Ascending aorta (tissue), 2 donors: ENCODE measurements at places on chromosomes 3 and 15. TPM values are rescaled to one million over a fixed set of nuclear protein-coding genes. Genes with fewer than 3 reads are reported as not detected.

DNA sequence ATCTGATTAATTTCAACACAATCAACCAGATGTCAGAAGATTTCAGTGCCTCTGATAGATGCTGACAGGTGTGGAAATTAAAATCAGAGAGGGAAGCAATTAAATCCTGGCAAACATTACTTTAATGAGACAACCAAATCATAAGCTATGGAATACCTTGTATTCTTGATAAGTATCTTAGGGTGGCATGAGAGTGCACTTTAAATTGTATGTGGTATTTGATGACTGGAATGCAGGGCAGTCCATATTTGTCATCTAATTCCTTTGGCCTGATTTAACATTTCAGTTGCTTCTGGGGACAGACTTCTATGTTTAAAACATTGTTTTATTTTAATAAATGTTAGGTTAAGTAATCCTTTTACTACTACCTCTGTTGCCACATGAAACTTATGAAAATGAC is 184.1 kb downstream of the LPP start:
- no peaks in the 10 kb centered on the region for H3K27me3 ChIP-seq
- no peak overlapping the region for H3K4me3 ChIP-seq
- no peaks in the 10 kb centered on the region for H3K36me3 ChIP-seq

DNA sequence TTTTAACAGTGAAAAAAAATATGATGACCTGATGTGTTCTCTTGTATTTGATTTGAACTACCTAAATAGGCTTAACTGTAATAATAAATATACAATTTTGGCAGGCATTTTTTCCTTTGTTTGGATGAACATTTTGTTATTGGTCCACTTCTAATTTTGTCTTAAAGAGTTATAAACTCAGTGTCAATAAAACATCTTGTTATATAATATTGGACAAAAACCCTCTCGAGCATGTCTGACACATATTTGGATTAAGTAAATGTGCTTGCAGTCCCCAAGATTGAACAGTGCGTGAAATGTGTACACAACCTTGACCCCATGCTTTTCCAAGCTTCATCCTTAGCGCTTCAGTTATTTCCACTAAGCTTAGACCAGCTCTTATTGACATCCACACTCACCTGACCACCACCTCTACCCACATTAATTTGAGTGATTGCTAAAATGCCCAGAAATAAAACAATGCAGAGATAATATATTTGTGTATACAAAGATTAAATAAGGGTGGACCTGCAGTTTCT is 131.7 kb upstream of the ZBED2 start:
- H3K4me1 ChIP-seq = peaks cover 3% of the 10 kb centered on the region
- no peaks in the 10 kb centered on the region for H3K36me3 ChIP-seq
- H3K27ac ChIP-seq = no peak overlapping the region
- no peak for DNase-seq

GRCh38 chr15:91861223-91861622 is 7.7 kb downstream of the SLCO3A1 start:
- no peaks in the 10 kb centered on the region for H3K36me3 ChIP-seq
- DNase-seq = peak; percentile 58

GRCh38 chr15:27222479-27222878 is 251.5 kb downstream of the GABRG3 start:
- DNase-seq = no peak
- no peaks in the 10 kb centered on the region for H3K36me3 ChIP-seq
- no peaks in the 10 kb centered on the region for H3K27me3 ChIP-seq
- no peak overlapping the region for H3K27ac ChIP-seq
- no peaks in the 10 kb centered on the region for H3K4me1 ChIP-seq
- no peak overlapping the region for H3K4me3 ChIP-seq

GRCh38 chr3:2838546-2839157 is 271.5 kb downstream of the IL5RA start:
- H3K27me3 ChIP-seq = no peaks in the 10 kb centered on the region
- no peak overlapping the region for H3K4me3 ChIP-seq

- H3K4me3 ChIP-seq = no peak overlapping the region
- H3K36me3 ChIP-seq = no peaks in the 10 kb centered on the region
- H3K27me3 ChIP-seq = no peaks in the 10 kb centered on the region
- H3K27ac ChIP-seq = no peak overlapping the region
- no peaks in the 10 kb centered on the region for H3K4me1 ChIP-seq
Measured at GRCh38 chr3:141477224-141477623, 9.6 kb upstream of the RASA2 start.

GRCh38 chr3:78870484-78870883 is 897.3 kb downstream of the ROBO1 start:
- H3K27me3 ChIP-seq = no peaks in the 10 kb centered on the region
- DNase-seq = no peak
- H3K36me3 ChIP-seq = no peaks in the 10 kb centered on the region
- H3K4me1 ChIP-seq = no peaks in the 10 kb centered on the region
- H3K27ac ChIP-seq = no peak overlapping the region
- H3K4me3 ChIP-seq = no peak overlapping the region

DNA sequence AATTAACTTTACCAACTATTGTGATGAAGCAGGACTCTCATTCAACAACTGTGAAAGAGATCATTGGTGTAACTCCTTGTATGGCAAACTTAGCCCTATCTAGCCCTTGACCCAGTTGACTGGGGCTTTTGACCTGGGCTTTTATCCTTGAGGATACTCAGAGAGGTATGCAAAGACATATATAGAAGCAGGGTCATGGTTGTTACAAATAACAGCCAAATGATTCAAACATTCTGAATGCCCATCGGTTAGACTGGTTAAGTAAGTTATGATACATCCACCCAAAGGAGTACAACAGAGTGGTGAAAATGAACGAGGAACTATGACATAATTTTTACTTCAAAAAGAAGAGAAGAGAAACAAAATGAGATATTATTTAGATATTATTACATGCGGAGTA is 38.2 kb upstream of the ALDH1A3 start:
- no peaks in the 10 kb centered on the region for H3K27me3 ChIP-seq
- no peaks in the 10 kb centered on the region for H3K4me1 ChIP-seq
- H3K27ac ChIP-seq = no peak overlapping the region
- no peak for DNase-seq
- H3K4me3 ChIP-seq = no peak overlapping the region

- H3K4me3 ChIP-seq = no peak overlapping the region
- no peaks in the 10 kb centered on the region for H3K36me3 ChIP-seq
- H3K27me3 ChIP-seq = no peaks in the 10 kb centered on the region
- H3K4me1 ChIP-seq = no peaks in the 10 kb centered on the region
- DNase-seq = no peak
Measured at GRCh38 chr3:127488141-127488672, 102.3 kb downstream of the TPRA1 start.

IVD gene
- total RNA-seq = 39.5 TPM

FBLN2 gene
- total RNA-seq = 323 TPM

TLR9 gene
- total RNA-seq = not detected

EAF2 gene
- total RNA-seq = 2.4 TPM

DNA sequence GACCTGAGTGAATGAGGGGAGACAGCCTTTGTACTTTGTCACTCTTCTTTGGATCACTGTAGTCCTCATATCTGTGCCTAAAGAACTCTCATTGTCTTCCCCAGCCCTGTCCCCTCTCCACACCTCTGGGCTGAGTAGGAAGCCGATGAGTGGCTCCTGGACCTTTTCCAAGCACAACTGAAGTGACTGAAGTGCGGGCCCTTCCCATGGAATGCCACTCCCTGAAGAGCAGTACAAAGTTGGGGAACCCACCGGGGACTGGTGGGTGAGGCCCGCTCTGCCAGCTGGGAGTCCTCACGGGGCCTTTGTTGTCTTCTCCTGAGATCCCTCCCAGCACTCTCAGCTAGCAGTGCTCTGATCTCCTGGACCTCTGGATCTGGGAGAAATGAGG is 90.1 kb downstream of the AAGAB start:
- H3K4me3 ChIP-seq = no peak overlapping the region
- H3K27me3 ChIP-seq = no peaks in the 10 kb centered on the region
- peaks cover 5% of the 10 kb centered on the region for H3K36me3 ChIP-seq
- H3K27ac ChIP-seq = peak overlapping the region; percentile 73
- H3K4me1 ChIP-seq = peaks cover 43% of the 10 kb centered on the region
- no peak for DNase-seq

PIGX gene
- 47.7 TPM for total RNA-seq

DNA sequence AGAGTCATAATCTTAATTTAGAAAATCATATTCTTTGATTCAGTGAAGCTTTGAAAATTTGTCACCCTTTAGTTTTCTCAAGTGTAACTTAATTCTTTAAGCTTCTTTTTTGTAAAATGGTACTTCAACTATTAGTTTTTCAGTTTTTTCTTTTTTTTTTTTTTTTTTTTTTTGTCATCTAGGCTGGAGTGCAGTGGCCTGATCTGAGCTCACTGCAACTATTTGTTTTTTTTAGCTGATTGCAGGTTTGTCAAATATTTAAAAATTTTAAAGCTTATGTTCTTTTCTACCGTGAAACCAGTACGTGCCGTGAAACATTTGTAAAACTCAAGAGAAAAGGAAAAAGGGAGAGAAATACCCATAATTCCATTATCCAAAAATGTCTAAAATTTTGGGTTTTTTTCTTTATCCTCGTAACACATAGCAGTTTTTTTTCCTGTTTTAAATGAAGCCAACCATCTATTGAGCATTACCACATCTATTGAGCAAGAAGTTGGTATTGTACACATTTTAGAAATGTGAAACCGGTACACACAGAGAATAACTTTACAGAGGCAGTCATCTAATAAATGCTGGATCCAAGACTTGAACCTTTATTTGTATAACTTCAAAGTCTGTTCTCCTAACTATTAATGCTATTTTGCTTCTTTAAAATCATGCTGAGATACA is 25.7 kb downstream of the ECT2 start:
- H3K27ac ChIP-seq = no peak overlapping the region
- H3K27me3 ChIP-seq = no peaks in the 10 kb centered on the region
- no peaks in the 10 kb centered on the region for H3K4me1 ChIP-seq
- no peaks in the 10 kb centered on the region for H3K36me3 ChIP-seq

MYZAP gene
- 7.6 TPM for total RNA-seq

CDHR4 gene
- total RNA-seq = not detected

DNA sequence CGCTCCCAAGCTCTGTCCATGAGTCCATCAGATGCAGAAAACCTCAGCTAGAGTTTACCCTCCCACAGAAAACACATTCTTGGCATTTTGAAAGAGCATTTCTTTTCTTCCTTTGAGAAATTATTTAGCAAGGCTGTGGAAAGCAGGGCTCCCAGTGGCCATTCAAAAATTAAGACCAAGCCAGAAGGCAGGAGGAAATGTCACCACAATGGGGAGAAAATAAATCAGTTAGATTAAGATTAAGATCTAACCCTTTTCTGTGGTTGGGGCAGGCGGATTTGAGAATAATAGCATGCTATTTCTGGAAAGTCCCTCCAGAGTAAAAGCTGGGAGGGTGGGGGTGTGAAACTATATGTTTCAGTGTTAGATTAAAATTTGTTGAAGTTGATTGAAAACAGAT is 20.2 kb downstream of the LRIG1 start:
- H3K27ac ChIP-seq = peak overlapping the region; percentile 89
- H3K36me3 ChIP-seq = no peaks in the 10 kb centered on the region
- DNase-seq = no peak
- H3K4me1 ChIP-seq = peaks cover 15% of the 10 kb centered on the region

GRCh38 chr3:54202651-54203248 is 80.4 kb downstream of the CACNA2D3 start:
- DNase-seq = no peak
- no peak overlapping the region for H3K4me3 ChIP-seq
- H3K27ac ChIP-seq = no peak overlapping the region
- no peaks in the 10 kb centered on the region for H3K36me3 ChIP-seq
- H3K4me1 ChIP-seq = no peaks in the 10 kb centered on the region

GRCh38 chr3:43885908-43886618 is 195.3 kb downstream of the ABHD5 start:
- H3K4me1 ChIP-seq = peaks cover 23% of the 10 kb centered on the region
- H3K4me3 ChIP-seq = no peak overlapping the region
- DNase-seq = no peak
- H3K27ac ChIP-seq = peak overlapping the region; percentile 45
- H3K36me3 ChIP-seq = no peaks in the 10 kb centered on the region

DOCK3 gene
- total RNA-seq = 3.9 TPM

DNA sequence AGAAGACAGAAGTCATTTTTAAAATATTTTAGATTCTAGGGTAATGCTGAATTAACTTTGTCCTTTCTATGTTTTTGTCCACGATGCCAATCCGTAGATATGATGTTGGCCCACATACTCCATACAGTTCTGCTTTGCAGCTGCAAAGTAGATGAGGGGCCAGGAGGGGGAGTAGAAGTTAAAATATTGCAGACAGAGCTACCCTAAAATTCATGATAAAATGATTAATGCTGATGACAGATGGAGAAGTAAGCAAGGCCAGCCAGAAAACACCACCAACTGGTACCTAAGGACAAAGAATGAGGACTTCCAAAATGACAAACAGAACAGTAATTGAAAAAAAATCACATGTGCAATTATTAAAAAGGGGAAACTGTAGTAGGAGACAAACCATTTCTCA is 756.6 kb upstream of the ARPP21 start:
- no peak overlapping the region for H3K4me3 ChIP-seq
- no peak for DNase-seq
- H3K27me3 ChIP-seq = no peaks in the 10 kb centered on the region
- H3K4me1 ChIP-seq = no peaks in the 10 kb centered on the region
- no peaks in the 10 kb centered on the region for H3K36me3 ChIP-seq

DNA sequence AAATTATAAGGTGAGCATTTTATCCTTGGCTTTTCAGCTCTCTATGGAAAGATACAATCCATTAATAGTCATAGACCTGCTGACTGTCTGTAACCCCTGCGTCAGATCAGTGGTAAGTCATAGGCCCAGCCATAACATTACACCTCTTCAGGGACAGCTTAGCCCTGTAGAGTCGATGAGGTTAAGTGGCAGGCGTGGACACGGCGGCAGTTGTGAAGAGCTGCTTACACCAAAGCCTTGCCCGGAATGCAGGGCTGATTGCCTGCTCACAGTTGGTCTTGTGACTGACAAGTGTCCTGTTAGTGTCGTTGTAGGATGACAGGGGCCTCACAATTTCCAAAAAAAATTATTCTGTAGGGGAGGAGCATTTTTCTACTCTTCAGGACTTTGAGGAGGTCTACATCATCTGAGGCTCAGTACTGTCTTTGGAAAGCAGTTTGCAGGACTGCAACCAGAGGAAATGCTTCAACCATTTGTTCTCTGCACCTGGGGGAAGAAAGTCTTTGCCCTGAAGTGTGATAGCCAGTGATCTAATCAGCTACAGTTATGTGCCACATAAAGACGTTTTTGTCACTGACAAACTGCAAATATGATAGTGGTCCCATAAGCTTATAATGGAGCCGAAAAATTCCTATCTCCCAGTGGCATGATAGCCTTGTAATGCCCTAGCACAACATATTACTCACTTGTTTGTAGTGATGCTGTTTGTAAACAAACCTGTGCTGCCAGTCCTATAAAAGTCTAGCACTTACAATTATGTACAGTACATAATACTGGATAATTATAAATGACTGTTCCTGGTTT is 14.9 kb upstream of the SELENOT start:
- DNase-seq = no peak
- H3K27ac ChIP-seq = no peak overlapping the region
- H3K36me3 ChIP-seq = peaks cover 18% of the 10 kb centered on the region
- no peaks in the 10 kb centered on the region for H3K27me3 ChIP-seq
- H3K4me3 ChIP-seq = no peak overlapping the region

GRCh38 chr3:56923526-56924224 is 121.9 kb upstream of the ARHGEF3 start:
- no peaks in the 10 kb centered on the region for H3K36me3 ChIP-seq
- peak overlapping the region; percentile 62 for H3K27ac ChIP-seq
- DNase-seq = no peak

CCR4 gene
- 3.1 TPM for total RNA-seq

IGDCC3 gene
- total RNA-seq = not detected

GRCh38 chr3:78580681-78581080 is 1187.1 kb downstream of the ROBO1 start:
- no peak overlapping the region for H3K27ac ChIP-seq
- no peak overlapping the region for H3K4me3 ChIP-seq
- H3K36me3 ChIP-seq = no peaks in the 10 kb centered on the region
- no peak for DNase-seq
- H3K4me1 ChIP-seq = no peaks in the 10 kb centered on the region
